ENCODE measurements at places on chromosomes 3 and 15.

GRCh38 chr3:189099505-189100290, 72.1 kb upstream of the TPRG1 start:
- DNase-seq = no peak

GRCh38 chr3:39222462-39222861, 30.1 kb upstream of the XIRP1 start:
- DNase-seq = no peak

DNA sequence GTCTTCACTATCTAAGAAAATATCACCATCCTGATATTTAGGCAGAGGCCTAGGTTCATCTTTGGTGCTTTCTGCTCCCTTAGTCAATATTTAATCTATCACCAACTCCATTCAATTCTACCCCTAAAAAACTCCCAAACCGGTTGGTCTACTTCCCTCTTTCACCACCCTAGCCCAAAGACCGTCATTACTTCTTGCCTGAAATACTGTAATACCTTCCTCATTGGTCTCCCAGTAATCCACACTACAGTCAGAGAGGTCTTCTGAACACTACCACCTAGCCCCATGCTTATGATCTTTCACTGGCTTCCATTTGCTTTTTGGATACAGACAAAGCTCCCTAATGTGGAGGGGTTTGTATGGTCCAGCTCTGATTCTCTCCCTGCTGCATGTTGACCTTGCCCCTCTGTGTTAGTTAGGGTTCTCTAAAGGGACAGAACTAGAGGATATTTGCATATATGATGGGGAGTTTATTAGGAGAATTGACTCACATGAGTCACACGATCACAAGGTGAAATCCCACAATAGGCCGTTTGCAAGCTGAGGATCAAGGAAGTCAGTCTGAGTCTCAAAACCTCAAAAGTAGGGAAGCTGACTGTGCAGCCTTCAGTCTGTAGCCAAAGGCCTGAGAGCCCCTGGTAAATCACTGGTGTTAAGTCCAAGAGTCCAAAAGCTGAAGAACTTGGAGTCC, 36.4 kb upstream of the ATP2C1 start:
- no peak for DNase-seq

DNA sequence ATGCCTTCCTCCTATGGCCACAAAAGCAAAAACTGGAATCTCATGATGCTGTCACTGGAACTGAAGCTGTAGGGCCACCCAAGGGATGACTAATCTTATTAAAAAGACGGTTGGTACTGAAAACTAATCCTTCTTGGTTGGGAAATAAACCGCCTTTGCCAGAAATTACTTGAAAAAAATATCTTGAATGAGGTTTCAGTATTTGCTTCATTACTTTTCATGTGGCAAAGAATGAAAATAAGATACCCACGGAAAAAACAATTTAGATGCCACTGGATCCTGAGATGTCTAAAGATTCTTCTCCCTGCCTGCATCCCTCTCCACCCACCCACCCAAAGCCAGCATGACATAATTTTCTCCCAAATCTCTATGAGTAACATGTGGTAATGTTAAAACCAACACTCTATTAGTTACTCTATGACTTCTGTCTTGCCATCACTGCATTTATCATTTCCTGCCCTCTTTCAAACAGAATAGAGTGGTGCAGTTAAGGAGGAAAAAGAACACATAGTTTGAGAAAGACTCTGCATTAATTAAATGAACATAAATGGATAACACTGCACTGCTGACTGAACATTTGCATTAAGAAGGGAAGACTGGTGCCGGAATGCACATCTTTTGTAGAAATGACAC, 111.8 kb upstream of the DPH6 start:
- DNase-seq = no peak

DNA sequence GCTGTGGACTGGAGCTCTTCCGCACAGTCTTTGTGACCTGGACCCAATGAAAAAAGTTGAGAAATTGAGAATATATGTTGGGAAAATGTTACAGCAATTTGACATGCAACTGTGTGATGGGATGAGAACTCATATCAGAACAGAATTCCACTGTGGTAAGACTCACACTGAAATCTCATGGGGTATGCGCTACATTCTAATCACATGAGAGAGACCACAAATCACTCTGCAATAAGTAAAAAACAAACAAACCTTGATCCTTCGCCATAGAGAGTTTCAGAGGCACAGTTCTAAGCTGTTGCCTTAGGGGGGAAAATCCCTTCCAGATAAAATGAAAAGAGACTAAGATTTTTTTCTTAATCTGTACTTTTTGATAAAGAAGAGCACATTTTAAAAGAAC, 37.3 kb downstream of the LMCD1 start:
- no peak for DNase-seq

DNA sequence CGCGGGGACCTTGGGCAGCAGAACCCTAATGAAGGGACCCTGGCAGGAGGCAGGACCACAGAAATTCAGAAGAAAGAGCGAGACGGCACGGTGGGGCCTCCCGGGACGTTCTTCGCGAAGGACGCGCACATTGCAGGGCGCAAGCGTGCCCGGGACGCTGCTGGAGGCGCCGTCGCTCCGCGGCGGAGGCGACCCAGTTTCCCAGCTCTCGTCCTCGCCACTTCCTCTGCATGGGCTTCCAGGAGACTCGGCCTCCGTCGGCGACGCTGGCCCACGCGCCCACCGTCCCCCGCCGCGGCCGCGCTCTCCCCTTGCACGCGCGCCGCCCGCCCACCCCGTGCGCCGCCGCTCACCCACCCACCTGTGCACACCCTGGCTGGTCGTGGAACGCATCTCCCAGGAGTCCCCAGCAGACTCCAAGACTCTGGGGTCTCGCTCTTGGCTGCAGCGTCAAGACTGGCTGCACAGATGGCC, 31.8 kb upstream of the SMAD3 start:
- DNase-seq = no peak

- no peak for DNase-seq
These were observed 7.6 kb upstream of the ISL2 start for GRCh38 chr15:76328958-76329357.

DNA sequence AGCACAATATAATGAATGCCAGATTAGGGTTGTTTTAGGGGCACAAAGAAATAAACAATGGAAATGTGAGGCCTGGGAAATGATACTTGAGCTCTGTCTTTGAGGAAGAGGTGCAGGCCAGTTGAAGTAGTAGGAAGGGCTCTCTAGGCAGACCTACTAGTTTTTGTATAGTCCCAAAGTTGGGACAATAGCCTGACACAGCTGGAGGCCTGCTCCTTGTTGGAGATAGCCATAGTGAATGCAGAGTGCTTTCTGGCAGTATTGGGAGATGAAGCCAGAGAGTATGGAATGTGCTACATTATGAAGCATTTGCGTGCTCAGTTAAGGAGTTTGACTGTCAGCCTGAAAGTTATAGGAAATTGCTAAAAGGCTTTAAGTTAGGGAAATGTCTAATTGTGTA, 251.2 kb upstream of the ZPLD1 start:
- no peak for DNase-seq

- no peak for DNase-seq
These were observed 16.4 kb downstream of the PLEKHO2 start for GRCh38 chr15:64858021-64858575.

DNA sequence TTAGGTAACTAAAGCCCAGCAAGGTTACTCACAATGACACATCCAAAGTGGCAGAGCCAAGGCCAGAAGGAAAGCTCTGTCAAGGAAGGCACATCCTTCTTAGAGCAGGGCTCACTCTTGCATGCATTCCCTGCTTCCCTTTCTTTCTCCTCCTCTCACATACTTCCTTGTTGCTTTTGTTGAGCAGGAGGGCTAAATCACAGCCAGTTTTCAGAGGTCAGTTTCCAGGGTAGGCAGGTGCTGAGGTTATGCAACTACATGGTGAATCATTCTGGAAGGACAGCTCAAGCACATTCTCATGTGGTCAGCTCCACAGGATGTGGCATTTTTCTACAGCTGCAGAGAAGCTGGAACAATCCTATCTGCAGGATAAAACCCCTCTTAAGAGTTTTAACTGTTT, 275.6 kb downstream of the ZNF621 start:
- peak; percentile 5 for DNase-seq

- no peak for DNase-seq
These were observed 480.5 kb upstream of the CBLB start for GRCh38 chr3:106349191-106349881.

GRCh38 chr15:93146196-93146595, 57.2 kb upstream of the RGMA start:
- DNase-seq = no peak

GRCh38 chr3:11213810-11214450, 58.3 kb upstream of the ATG7 start:
- no peak for DNase-seq

DNA sequence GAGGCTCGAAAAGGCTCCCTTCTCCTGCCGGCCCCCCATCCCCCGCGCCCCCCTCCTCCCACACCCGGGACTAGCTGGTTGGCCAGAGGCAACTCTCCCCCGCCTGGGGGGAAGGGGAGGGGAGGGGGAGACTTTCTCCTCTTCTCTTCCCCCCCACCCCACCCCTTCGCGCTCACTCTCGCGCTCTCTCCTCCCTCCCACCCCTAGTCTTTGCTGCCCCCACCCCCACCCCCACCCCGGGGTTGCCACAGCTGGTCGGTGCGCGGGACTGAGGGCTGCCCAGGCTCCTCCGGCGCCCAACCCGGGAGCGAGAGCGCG, 710 bp downstream of the MECOM start:
- DNase-seq = no peak

- no peak for DNase-seq
These were observed 81.5 kb upstream of the DAZL start for GRCh38 chr3:16686679-16687078.

DNA sequence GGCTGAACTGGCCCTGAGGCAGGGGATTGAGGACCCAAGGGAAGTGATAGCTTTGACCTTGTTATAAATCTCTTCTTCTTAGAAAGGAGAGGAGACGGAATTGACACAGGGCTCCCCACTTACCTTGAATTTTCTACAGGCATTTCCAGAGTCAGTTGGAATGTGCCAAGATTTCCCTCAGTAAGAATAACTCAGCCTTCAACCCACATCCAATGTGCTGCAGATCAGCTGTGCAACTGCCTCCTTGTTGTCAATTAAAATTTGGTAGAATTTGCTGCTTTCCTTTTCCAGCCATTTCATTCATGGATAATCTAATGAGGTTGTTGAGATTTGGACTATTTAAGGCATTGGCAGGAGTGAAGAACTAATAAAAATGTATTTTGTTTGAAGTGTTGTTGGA, 14.6 kb downstream of the MED12L start:
- no peak for DNase-seq

DNA sequence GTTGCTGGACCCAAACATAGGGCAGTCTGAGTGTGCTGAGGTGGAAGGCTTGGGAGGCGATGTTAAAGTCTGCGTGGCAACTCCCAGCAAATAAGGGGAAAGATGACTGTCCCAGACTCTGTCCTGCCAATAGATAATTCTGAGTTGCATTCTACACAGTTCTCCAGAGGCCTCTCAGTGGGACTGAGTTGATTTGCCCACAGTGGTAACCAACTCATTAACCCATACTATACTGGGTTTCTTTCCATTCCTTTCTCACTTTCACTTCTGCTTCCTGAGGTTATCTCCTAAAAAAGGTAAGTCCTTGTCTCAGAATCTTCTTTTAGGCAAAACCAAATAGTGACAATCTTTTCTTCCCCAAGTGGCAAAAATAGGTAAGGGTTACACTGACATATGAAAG, 549.9 kb upstream of the DPPA4 start:
- no peak for DNase-seq

- DNase-seq = no peak
These were observed 15.1 kb downstream of the PPARG start for GRCh38 chr3:12303993-12304392.

DNA sequence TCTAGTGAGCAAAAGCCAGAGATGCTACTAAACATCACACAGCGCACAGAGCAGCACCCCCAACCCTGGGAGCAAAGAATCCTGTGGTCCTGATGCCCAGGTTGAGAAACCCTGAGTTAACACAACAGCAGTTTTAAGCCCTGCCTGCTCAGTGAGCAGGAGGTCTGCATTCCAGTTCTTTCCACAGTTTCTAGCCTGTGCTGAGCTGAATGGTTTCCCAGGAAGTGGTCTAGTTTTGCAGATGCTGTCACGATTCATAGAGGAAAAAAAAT, 171.1 kb upstream of the PROK2 start:
- no peak for DNase-seq

DNA sequence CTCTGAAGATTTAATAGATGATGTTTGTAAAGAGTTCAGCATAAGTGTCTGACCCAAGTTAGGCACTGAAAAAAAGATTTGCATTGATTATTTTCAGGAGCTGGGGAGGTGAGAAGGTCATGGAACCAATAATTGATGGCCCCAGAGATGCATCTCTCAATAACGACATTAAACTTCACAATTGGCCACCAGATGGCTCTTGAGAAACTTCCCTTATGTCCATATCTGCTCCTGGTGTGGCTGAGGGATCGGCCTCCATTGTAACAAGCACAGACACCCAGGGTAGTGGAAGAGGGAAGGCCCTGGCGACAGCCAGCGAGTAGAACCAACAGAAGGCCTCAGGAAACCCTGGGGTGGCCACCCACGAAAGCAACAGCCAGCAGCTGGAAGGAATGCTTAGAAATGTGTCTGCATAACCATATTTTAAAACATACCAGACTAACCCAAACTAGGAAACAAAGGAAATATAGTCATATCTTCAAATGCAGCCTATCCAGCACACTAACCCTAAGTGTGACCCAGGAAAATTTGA, 536.7 kb downstream of the SOX2 start:
- no peak for DNase-seq

DNA sequence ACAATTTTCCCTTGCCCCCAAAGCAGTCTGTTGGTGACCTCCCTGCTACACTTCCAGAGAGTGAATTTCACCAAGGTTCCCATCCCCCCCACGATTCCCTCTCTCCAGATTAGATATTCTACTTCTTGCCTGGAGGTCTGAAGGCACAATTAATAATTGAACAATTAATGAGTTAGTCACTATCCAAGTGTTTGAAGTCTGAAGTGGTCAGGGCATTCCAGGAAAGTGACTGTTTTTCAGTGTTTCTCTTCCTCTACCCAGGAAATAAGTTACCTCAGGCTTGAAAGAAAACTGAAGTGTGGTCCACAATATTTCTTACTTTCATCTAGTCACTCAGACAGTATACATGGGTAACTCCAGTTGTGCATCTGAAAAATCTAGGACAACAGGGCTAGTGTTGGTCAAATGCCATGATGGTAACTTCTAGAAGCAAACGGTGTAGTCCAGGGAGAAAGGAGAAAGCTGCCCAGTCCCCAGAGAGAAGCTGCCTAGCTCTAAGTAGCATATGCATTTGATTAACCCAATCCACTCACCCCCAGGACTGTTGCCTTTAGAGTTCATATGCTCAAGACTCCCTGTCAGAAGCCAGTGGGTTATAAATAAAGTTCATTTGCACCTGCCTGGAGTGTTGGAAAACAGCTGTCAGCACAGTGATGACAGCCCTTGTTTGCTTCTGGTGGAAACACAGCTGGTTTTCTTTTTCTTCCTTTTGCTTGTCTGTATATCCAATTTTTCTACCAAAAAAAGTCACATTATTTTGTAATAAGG, 2.3 kb upstream of the TM4SF4 start:
- no peak for DNase-seq

DNA sequence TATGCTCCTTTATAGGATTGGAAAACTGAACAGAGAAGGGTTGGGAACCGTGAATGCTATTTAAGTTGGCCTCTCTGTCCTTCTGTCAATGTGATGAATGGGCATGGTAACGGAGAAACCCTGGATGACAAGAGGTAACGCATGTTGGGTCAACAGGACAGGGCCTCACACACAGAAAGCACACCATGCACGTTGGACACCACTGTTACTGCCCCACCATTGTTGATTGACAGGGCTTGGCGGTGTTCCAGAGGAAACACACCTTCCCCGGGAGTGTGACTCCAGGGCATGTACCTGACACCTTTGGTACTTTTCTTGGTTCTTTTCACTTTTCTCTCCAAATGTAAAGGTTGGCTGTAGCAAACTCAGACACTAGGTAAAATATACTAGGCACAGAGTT, 548.5 kb downstream of the OCA2 start:
- no peak for DNase-seq
